ENCODE measurements at places on chromosomes 11 and 22.

DNA sequence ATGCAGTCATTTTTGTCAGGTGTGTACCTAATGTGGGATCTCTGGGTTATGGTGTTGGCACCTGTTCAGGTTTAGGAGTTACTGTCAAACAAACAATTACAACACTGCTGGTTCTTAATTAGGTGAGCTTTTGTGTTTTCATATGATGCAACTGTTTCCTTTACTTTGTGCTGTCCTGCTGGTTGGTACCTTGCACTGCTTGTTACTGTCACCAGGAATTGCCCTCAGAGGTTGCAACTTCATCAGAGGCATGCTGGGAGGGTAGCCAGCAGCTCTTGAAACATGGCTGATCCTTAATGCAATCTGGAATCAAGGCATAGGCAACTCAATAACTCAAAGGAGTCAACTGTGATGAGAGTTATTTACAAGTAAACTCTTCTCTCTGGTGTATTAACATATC is 400.3 kb downstream of the MIAT start:
- DNase-seq: no peak

DNA sequence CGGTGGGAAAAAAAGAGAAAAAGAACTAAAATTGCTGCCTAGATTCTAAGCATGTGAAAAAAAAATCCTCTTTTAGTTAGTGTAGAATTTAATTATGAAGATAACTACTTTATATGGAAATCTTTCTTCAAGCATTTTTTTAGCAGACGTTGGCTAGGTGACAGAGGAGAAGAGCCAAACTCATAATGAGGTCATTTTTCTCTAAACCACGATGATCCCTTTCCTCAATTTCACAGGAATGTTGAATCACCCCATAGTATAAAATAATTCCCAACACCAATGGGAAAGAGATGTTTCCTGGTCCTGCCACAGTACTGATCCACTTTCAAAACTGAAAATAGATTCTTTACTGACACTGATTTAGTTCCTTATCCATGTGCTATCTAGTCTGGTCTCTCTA is 319.8 kb downstream of the DLG2 start:
- DNase-seq: no peak

- no peak for DNase-seq
Measured at GRCh38 chr11:112734207-112734606, 227.0 kb upstream of the NCAM1 start.

GRCh38 chr11:119523539-119524157 is 100.7 kb upstream of the THY1 start:
- no peak for DNase-seq

GRCh38 chr11:115707180-115707905 is 203.1 kb upstream of the CADM1 start:
- DNase-seq: no peak

GRCh38 chr11:95711162-95711944 is 78.2 kb downstream of the FAM76B start:
- no peak for DNase-seq

DNA sequence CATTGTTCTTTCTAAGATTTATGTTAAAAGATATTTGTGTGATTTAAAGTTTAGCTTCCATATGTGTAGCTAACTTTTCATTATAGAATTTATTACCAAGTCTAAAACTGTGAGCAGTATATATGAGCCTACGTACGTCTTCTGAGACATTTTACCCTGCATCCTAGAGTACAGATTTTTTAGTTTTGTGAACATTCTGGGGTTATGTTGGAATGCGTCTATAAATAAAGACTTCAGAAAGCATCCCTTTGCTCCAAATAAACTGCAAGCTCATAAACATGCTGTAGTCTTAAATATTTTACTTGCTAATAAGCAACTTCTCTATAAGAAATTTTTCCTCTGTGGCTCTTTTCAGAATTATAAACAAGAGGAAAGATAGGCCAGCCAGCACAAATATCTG is 236.5 kb downstream of the DDX10 start:
- no peak for DNase-seq

- DNase-seq: no peak
Measured at GRCh38 chr11:103370076-103370475, 260.9 kb downstream of the DYNC2H1 start.

DNA sequence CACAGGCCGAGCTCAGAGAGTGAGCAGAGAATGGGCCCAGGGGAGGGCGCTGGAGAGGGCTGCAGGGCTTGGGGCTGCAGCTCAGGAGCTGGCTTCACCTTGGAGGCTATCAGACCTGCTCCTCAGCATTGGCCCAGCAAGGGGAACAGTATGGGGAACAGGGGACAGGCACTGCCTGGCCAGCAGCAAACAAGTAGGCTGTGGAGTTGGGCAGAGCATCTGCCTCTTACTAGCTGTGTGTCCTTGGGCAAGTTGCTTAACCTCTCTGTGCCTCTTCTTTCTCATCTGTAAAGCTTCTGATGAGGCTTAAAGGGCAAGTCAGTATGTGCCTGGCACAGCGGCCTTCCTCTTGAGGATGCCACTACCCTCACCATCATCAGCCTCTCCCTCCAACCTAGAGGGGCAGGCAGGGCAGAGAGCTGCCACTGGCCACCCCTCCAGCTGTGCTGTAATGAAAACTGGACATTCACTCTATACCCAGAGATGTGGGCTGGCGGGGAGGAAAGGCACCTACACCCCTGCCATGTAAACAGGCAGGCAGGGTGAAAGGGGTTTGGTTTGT is 7.5 kb upstream of the CDKN1C start:
- peak; percentile 50 for DNase-seq

GRCh38 chr11:96878299-96879051 is 488.7 kb downstream of the JRKL start:
- DNase-seq: no peak

DNA sequence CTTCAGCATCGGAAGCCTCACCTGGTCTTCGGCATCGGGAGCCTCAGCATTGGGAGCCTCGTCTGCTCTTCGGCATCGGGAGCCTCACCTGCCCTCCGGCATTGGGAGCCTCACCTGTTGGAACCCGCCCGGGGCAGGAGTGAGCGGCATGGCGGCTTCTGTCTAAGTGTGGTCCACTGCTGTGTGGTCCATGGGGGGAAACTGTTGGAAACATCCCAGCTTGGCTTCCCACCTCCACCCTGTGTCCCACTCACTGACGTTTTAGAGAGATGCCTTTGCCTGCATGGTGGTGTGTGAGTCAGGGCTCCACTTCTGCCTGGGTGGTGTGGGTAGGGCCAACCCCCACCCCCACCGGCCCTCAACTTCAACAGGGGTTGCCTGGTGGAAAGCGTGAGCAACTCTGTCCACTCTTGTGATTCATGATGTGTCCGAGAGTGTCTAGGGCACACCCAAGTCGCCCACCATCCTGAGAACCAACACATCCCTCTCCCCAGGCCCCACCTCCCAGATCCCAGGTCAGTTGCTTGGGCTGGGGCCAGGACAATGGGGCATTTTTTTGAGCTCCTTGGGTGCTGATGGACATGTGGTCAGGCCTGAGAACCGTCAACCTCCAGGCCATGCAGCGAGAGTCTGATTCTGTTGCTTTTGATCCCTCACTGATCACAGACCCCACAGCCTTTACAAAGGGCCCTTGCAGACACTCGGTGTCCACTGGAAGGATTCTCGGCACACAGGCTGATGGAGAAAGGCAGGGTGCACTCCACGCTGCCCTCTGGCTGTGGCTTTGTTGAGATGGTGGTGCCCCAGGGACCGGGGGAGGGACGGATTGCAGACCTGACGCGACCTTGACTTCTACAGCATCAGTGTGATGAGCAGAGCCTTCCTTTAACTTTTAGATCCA is 406.7 kb downstream of the TBC1D22A start:
- DNase-seq: no peak

GRCh38 chr11:58576887-58577471 is 1.3 kb upstream of the LPXN start:
- peak; percentile 43 for DNase-seq

GRCh38 chr11:99199341-99199740 is 178.6 kb downstream of the CNTN5 start:
- DNase-seq: no peak

GRCh38 chr11:72471005-72471898 is 36.9 kb upstream of the CLPB start:
- DNase-seq: peak; percentile 52

- no peak for DNase-seq
Measured at GRCh38 chr22:49728570-49729271, 99.0 kb downstream of the BRD1 start.

DNA sequence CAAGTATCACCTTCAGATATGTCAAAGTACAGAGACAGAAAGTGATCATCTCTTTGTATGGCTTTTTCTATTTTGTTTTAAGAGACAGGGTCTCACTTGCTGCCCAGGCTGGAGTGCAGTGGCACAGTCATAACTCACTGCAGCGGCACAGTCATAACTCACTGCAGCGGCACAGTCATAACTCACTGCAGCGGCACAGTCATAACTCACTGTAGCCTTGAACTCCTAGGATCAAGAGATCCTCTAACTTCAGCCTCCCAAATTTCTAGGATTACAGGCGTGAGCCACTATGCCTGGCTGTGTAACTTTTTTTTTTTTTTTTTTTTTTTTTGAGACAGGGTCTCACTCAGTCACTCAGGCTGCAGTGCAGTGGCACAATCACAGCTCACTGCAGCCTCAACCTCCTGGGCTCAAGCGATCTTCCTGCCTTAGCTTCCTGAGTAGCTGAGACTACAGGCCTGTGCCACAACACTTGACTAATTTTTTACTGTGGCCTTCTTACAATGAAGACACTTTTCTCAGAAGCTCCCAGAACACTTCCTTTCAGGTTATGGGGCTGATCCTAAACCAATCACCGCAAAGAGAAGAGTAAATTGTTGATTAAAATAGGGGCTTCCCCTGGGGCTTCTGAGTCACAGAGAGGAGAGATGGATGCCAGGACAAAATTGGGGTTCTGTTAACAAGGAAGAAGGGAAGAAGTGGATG is 9.0 kb upstream of the HIKESHI start:
- no peak for DNase-seq

DNA sequence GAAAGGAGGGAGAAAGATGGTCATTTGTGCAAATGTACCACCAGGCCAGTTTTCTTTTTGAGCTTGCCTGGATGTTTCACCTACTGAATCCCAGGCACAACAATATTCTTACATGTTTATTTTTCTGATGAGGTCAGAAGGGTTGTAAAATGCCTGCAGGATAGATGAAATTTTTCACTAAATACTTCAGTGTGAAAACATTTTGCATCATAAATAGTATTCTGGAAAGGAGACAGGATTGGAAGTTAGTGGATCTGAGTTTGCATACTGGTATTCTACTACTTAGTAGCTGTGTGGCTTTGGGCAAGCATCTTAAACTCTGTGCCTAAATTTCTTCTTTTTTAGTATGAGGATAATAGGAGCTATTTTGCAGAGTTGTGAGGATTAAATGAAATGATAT is 24.8 kb downstream of the RNF169 start:
- no peak for DNase-seq

- DNase-seq: no peak
Measured at GRCh38 chr11:67434395-67434881, 3.0 kb downstream of the PTPRCAP start.

- DNase-seq: peak; percentile 24
Measured at GRCh38 chr22:36281781-36282327, 28.9 kb downstream of the APOL1 start.

DNA sequence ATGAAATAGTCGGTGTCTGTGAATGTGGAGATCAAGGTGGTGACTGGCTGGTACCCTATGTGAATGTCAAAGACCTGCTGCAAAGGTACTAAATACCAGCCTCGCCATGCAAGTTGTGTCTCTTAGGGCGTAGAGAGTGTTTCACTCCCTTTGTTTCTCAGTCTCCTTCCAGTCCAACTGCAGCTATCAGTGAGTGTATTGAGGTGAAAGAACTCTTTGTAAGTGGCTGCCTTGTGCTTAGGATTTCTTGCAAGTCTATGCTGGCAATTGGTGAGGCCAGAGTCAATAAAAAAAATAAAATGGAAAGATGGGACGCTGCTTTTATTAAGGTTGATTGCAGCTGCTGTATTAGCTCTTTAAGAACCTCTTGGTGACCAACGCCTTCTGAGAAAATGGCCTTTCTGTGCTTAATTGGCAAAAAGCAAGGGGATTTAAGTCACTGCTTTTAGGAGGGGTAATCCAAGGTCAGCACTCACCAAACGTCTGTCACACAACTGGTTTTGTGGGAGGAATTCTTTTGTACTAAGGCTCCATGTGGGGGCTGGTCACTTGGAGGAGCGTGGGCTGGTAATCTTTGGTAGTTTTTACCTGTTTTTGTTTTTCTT is 95.1 kb downstream of the PARVA start:
- DNase-seq: no peak

- no peak for DNase-seq
Measured at GRCh38 chr11:46475926-46476545, 84.5 kb upstream of the CHRM4 start.

DNA sequence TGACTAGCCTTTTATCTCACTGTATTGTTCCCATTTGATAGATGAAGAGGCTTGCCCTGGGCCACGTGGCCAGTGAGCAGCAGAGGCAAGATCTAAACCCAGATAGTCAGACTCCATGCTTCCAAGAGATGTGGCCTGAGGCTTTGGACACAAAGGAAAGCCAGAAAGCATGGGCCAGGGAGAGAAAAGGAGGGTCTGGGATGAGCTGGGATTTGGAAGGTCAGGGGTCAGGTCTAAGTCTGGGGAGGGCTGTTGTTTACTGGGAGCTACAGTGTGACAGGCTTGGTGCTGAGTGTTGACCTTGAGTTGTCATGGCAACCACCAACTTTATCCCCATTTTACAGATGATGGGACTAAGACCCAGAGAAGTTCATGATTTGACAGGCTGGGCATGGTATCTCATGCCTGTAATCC is 2.1 kb downstream of the SLC35E4 start:
- peak; percentile 20 for DNase-seq

DNA sequence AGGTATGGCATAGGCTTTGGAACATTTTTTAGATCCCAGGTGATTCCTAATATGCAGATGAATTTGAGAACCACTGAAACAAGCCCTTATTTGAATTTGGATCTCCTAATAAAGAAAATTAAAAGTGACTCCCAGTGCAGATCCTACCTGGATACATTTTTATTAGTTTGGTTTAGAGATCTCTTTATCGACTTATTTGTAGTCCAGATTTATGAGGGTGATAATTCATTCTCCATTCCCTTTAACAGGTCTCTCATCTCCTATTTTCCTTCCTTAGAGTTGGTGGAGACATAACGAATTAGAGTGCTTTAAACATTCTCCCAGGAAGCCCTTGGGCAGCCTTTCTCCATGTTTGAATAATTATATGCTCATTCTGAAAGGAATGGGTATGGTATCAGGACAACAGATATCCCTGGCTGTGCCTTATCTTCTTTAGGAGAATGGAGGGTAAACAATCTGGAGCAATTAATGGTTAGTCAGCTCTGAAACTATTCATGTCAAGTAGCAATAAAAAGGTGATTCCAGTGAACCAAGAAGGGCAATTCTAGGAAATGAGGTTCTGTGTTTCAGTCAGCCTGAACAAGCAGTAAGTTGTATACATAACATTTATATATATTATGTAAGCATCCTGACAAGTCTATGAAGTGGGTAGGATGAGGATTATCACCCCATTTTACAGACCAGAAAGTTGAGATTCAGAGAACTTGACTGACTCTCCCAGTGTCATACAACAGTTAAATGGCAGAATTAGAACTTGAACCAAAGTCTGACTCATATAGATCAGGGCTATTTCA is 53.9 kb upstream of the RCE1 start:
- peak; percentile 94 for DNase-seq

- no peak for DNase-seq
Measured at GRCh38 chr22:29088809-29089208, 16.0 kb downstream of the KREMEN1 start.

- DNase-seq: no peak
Measured at GRCh38 chr11:126426820-126427749, 71.6 kb downstream of the ST3GAL4 start.

- DNase-seq: no peak
Measured at GRCh38 chr11:109423466-109424190, 1.6 kb downstream of the C11orf87 start.
